ENCODE measurements at places on chromosomes 3 and 15. TPM values are rescaled to one million over a fixed set of nuclear protein-coding genes. Genes with fewer than 3 reads are reported as not detected.

Gene GLDN
- 0.34 TPM for polyA plus RNA-seq

Gene ARHGAP11A
- 13.7 TPM for polyA plus RNA-seq

Gene CELF6
- 1.7 TPM for polyA plus RNA-seq

Gene SLC51A
- 5.1 TPM for polyA plus RNA-seq

Gene POPDC2
- polyA plus RNA-seq, result 32.6 TPM

Gene COL6A6
- polyA plus RNA-seq, result 127 TPM

Gene AGTR1
- polyA plus RNA-seq, result 20.0 TPM

Gene UACA
- 98.7 TPM for polyA plus RNA-seq

Gene POC1A
- polyA plus RNA-seq, result 4.9 TPM

Gene ZNF662
- polyA plus RNA-seq, result 20.8 TPM

Gene AADAC
- not detected for polyA plus RNA-seq

- DNase-seq, result no peak
These were observed 85.7 kb downstream of the OXNAD1 start for GRCh38 chr3:16350597-16351318.

DNA sequence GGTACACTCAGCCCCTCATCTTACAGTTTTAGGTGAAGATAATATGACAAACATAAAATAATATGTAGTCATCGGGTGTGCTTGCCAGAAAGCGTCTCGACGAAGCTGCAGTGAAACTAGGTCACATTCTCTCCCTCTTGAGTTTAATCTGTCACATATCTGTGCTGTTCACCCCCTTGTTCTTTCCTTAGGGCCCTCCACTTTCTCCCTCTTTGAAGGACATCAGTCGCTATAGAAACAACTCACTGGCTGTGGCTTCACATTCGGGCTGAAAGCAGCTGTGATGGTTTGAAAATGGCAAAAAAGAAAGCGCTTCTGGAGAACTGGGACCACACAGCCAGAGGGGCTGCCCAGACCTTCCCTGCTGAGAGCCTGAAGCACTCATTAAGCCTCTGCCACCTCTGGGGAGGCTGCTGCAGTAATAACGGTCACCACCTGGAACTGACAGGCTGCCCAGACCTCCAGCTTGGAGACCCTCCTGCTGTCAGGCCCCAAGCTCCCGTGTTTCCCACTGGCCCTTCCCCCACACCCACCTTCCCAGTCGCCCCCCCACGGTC is 50.3 kb downstream of the ABTB1 start:
- peak; percentile 71 for DNase-seq

GRCh38 chr3:17847156-17847555 is 104.7 kb upstream of the TBC1D5 start:
- DNase-seq, result no peak

DNA sequence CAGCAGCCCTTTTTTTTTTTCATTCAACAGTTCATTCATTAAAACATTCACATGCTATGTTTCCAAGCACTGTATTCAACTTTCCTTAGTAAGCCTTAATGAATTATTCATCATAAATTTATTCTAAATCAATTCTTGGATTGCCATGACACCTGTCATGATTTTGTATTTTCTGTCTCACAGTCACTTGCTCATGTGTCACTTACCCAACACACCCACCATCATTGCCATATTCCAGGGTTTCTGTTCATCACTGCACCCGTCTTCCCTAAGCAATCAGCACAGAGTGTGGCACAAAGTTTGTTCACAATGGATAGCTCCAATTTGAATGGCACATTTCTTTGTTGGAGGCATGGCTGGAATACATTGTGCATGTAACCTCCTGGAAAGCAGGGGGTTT is 27.2 kb downstream of the CPNE4 start:
- no peak for DNase-seq

GRCh38 chr3:112539825-112540650 is 21.7 kb downstream of the ATG3 start:
- DNase-seq, result no peak

DNA sequence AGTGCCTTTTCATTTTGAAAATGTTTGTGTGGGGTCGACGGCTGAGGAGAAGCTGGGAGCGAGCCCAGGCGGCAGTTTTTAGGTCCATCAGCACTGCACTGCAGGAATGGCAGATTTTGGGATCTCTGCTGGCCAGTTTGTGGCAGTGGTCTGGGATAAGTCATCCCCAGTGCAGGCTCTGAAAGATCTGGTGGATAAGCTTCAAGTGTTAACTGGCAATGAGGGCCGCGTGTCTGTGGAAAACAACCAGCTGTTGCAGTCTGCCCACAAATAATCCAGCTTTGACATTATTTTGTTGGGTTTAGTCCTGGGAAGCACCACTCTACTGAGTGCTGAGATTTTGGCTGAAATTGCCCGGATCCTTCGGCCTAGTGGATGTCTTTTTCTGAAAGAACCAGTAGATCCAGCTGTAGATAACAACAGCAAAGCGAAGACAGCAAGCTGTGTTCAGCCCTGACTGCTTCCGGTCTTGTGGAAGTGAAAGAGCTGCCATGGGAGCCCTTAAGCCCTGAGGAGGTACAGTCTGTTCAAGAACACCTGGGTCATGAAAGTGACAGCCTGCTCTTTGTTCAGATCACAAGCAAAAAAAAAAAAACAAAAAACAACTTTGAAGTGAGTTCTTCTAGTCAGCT is 13.1 kb upstream of the ANP32A start:
- DNase-seq, result no peak

- DNase-seq, result no peak
These were observed 7.3 kb downstream of the TBC1D2B start for GRCh38 chr15:78070049-78070700.

GRCh38 chr3:64063207-64063982 is 40.1 kb upstream of the PSMD6 start:
- no peak for DNase-seq

- no peak for DNase-seq
These were observed 27.5 kb downstream of the APBA2 start for GRCh38 chr15:28913171-28913765.

GRCh38 chr3:171175741-171176234 is 149.3 kb upstream of the SLC2A2 start:
- peak; percentile 35 for DNase-seq

- DNase-seq, result no peak
These were observed 63.1 kb downstream of the DAPK2 start for GRCh38 chr15:63983061-63983711.

DNA sequence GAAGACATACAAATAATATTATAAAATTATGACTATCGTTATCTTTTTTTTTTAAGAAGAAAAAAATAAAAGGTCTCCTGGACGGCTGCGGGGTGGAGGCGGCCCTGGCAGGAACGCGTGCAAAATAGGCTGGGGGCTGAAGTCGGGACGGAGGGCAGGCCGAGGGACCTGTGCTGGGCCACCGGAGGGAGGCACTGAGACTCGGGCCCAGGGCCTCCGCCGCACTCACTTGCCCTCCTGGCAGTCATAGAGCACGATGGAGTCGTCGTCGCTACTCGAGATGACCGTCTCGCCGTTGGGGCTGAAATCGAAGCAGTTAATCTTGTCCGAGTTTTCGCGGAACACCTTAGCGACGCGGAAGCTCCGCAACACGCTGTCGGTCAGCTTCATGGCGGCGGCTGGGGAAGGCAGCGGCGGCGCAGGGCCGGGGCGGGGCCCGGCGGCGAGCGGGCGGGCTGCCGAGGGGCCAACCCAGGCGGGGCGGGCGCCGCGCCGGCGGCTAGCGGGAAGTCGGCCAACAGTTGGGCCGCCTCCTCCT is 408 bp downstream of the WDR82 start:
- no peak for DNase-seq

GRCh38 chr3:186772281-186772694 is 11.1 kb upstream of the EIF4A2 start:
- DNase-seq, result no peak

- no peak for DNase-seq
These were observed 18.9 kb downstream of the RAP2B start for GRCh38 chr3:153180860-153181372.

DNA sequence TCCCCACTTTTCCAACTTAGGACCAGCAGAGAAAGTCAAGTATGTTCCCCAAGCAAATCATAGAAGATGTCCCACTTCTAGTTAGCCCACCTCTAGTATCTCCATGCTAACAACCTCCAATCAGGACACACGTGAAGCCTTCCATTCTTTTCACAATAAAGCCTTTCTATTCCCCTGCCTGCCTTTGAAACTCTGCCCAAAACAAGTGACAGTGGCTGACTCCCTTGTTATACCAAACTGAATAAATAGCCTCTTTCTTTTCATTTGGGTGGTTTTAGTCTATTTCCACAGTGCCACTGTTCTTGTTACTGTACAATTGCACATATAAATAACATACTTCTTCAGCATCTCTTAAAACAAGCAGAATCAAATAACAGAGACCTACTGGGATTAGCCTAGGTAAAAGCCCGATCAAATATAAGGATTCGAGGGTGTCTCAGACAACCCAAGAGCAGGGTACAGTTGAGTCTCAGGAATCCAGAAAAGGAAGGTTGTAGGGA is 118.0 kb upstream of the NPHP3 start:
- no peak for DNase-seq

- no peak for DNase-seq
These were observed 19.1 kb downstream of the LRRC2 start for GRCh38 chr3:46546896-46547440.

DNA sequence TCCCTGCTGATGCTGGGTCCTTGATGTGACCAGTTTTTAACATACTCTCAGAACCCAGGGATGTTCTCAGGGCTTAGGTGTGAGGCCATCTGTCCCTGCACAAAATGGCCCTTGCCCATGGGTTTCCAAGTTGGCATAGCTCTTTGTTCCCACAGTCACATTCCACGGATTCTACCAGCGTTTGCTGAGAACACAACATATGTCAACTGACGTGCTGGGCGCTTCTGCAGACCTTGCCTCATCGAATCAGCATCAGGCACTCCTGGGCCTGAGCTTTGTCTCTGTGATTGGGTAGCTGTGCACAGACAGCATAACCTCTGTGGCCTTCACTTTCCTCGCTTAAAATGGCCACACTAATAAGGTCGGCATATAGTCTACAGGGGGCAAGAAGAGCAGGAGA is 69.0 kb downstream of the MGLL start:
- no peak for DNase-seq

DNA sequence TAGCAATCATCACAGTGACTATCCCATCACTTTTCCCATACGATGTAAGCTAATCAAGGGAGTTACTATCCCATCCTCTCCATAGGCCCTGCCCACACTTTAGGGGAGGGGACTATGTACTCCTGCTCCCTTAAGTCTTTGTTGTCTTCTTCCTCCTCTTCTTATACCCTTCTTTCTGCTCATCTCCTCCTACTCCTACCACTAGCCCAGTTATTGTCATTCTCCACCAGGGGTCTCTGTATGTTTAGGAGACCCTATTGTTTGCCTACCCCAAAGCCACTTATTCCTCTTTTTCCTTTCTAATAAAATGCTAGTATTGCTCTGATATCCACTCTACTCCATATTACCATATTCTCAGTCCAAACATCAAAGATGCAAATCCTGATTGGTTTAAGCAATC is 27.8 kb downstream of the STAC start:
- no peak for DNase-seq

DNA sequence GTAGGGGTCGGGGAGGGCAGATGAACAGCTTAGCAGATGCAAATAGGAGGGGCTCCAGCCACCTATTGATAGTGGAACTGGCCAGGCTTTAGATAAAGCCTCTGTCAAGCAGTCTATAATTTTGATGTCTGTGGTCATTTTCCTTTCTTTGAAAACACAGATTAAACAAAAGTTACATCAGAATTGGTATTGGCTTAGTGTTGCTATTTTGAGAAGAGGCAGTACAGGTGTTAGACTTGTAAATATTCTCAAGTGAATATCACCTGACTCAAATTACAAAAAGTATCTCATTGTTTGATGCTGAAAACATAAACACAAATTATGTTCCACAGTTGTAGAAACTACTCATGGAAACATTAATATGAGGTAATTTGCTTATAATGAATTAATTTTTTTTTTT is 18.1 kb downstream of the GHRL start:
- no peak for DNase-seq

GRCh38 chr3:3666664-3667063 is 132.6 kb upstream of the LRRN1 start:
- no peak for DNase-seq

- no peak for DNase-seq
These were observed 11.4 kb upstream of the SPTBN5 start for GRCh38 chr15:41905036-41905793.
